ENCODE measurements at places on chromosomes 4 and X.
A peak's percentile ranks its signal among the peaks of the same experiment; 100 is the strongest.

DNA sequence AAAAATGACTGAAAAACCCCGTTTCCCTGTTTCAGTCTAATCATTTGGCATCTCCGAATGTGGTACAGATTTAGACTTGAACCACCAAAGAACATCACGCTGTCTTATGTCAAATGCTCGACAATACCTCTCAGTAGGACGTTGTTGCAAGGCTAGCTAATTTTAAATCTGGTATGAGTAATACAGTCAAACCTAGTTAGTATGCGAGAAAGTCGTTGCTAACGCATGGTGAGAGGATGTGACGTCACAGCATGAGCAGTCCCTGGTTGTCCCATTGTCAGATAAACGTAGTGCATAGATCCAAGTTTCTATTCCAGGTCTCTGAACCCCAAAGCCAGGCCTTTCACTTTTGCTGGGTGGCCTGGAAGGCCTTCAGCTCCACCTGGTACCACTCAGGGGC lies 44.7 kb downstream of the SETD7 start:
- DNase-seq = no peak

DNA sequence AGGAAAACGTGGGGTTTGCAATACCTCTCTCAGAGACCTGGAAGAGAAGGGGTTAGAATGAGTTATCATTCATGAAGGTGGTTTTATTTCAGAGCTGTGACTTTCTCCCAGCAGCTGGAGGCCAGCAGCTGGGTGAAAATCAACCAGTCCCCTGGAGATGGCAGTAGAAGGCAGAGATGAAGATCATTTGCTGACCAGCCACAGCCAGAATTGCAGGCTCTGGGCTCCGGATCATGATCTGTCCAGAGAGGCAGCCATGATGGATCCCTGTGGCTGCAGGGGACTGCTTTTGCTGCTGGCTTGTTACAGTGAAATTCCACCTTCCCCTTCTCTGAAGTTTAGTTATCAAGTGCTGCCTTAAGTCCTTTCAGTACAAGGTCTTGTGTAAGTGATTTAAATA lies 46.9 kb upstream of the TAB3 start:
- DNase-seq = no peak

DNA sequence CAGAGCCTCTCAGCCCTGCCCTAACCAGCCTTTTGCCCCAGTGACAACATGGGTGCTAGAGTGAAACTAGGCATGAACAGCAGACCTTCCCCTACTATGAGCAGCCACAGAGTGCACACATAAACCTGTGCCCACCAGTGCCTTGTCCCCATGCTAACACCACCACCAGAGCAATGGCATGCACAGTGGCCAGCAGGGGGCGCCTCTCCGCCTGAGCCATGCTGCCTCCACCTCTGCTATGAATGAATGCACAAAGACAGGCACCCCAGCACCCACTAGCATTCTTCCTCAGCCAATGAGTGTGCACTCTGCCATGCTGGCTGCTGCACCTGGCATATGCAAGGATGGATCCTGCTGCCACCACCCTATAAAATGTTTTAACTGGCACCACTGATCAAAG lies 286.9 kb upstream of the FGF16 start:
- peak; percentile 13 for DNase-seq

DNA sequence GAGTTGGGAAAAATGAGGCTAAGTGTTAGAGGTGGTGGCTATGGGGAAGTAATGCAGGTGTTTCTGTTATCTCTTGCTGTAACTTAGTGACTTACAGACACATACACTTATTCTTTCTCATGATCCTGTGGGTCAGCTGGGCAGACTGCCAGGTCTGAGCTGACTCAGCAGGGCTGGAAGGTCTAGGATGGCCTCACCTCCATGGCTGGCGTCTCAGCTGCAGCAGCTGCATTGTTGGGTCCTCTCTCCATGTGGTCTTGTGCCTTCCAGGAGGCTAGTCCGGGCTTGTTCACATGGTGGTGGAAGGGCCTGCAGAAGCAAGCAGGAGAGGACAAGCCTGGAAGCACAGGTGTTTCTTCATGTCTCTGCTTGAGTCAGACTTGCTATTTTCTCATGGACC lies 172.7 kb downstream of the NHS start:
- DNase-seq = no peak

DNA sequence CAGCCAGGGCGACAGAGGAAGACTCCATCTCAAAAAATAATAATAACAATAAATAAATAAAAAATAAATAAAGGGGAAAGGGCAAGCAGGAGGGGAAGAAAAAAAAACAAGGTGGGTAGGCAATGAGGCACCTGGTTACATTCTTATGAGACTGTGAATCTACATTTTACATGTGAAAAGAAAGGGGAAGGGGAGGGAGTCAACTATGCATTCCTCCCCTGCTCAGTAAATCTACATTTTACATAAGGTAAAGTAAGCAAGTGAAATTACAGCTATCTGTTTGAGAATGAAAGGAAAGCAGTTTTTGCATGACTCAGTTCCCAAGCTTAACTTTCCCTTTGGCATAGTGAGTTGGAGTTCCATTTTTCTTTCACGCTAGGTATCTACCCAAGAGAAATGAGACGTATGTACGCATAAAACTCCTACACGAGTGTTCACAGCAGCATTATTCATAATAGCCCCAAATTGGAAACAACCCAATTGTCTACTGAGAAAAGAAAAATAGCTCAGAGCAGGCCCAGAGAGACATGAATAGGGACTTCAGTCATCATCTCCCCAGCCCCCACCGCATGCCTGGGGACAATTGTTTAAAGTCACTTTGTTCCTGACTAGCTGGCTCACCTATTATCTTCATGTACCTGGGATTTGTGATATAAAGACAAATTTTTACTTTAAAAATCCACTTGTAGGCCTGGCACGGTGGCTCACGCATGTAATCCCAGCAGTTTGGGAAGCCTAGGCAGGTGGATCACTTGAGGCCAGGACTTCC lies 52.4 kb downstream of the DDX3X start:
- no peak for DNase-seq

- DNase-seq = peak; percentile 87
Measured at GRCh38 chr4:120049732-120050494, 16.7 kb downstream of the MAD2L1 start.

DNA sequence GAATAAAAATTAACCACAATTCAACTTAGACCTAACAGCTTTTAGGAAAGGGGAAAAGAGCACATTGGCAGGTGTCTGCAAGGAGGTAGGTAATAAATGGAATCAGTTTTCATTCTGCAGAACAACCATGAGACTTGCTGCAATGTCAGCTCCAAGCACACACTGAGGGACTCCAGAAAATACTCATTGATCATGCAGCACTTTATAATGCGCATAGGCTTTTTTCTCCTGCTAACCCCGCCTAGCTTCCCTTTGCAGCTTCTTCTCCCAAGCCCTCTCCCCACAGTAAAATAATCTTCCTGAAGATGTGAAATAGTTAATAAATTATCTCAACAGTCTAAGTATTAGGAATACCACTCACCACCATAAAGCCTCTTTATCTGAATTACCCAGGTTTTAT lies 36.9 kb downstream of the ANKRD17 start:
- no peak for DNase-seq

DNA sequence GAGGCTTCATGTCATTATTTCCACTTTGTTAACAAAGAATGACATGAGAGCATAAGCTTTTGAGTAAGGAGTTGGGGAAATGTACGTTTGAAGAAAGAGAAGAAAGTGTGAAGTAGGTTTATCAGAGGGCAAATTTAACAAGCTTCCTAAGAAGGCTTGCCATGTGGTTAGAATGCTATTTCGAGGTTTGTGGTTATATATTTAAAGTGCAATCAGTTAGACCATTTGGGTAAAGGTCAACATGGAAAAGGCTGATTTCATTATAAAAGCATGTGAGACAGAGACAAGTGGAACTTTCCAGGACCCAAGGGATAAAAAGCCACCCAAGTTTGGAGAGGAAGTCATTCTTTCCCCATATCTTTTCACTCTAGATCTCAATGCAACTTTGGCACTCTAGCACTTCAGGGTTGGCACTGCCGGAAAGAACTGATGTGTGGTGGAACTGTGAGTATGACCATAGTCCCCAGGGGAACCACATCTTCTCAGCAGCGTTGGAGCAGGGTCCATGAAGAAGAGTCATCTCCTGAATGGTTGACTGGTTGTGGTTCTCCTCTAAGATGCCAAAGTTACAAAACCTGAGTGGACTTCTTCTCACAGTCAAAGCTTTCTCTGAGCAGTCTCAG lies 529.9 kb downstream of the MID1IP1 start:
- no peak for DNase-seq

DNA sequence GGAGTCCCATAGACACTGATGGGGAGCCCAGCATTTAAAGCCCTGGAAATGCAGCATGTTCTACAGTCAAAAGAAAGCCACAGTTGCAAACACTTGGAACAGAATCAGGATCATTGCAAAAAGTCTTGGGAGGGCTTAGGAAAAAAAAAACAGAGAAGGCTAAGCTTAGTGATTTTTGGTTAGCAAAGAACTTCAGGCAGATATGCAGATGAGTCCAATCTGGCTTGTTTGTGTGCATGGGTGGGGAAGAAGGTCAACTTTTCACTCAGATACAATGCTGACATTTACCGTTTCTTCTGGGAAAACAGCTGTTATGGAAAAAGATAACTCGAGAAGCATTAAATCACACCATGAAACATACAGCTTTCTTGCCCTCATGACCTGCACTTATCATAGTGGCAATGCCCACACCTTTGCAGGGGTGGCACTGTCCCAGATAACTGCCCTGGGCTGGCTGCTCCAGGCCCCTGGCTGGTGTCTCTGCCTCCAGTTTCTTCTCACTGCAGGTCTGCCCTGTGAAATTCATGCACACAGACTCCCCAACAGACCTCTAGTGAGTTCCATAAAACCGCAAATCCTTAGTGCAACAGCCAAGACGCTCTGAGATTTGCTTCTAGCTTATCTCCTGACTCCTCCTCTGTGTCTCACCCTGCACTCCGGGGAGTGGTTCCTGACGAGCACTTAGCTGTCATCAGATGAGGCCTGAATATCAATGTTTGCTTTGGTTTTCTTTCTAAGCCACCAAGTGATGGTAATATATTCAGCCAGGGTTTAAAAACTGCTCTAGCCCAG lies 99.2 kb downstream of the DRD5 start:
- no peak for DNase-seq
